Kidney capillary endothelial cell (primary cell): ENCODE measurements at places on chromosomes 6 and 20.

GRCh38 chr6:111484633-111484930 lies 1.6 kb upstream of the REV3L start:
- DNase-seq, result no peak

- DNase-seq, result no peak
Measured at GRCh38 chr6:18324706-18325042, 60.3 kb upstream of the DEK start.

- no peak for DNase-seq
Measured at GRCh38 chr6:149043476-149044130, 273.9 kb upstream of the TAB2 start.

DNA sequence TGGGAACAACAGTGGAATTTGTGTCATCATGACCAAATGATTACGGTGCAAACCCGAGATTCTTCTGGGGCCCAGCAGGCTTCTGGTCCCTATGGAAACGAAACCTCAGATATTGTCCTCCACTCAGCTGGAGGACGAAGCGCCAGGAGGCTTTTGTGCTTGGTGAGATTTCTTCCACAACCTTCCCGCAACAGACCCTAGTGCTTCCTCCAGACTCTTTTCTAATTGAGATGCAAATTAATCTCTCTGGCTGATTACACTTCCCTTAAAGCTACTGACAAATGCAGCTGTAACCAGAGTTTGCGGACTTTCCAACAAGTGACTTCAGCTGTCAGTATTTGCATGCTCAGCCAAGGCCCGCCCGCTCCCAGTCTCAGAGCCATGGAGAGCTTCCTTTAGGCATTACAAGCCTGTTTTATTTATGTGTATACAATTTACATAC lies 96.0 kb downstream of the INSM1 start:
- no peak for DNase-seq

DNA sequence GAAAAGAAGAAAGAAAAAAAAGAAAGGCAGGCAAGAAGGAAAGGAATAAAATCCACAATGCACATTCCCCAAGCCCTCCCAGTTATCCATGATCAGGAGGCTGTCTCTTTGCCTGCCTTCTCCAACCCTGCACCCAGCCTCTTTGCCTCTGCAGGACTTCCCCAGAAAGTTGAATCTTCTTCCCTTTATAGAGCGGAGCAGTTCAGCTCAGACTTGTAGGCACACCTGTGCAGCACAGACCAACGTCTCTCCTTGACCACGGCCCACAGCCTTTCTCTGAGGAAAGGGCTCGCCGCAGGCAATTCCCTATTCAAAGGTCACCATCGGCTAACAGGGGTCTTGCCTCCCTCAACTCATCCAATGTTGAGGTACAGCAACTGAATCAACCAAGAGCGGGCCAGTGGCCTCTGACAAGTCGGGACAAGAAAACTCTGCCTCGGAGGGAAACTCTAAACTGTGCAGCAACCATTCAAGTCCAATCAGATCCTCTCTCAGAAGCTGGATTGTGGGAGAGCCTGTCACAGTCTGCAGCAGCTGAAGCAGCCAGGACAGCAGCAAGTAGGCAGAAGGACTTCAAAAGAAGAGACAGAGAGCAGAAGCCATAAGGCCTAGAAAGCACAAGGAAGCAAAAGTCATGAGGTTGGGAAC lies 529.2 kb upstream of the JARID2 start:
- DNase-seq, result no peak

DNA sequence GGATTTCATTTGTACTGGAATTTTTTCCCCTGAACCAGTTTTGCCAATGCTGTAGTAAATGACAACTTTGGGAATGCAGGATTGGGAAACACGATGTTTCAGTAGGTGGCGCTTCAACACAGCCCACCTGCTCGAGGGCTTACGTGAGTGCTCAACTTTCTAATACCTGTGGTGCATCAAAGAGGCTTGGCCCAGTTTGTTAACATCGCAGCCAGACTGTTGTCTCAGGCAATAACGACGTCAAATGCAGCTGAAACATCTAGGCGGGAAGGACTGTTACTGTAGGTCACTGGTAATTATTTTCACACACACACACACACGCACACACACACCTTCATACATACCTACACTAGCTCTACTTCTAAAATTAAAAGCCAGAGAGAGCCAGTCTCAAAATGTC lies 815.5 kb upstream of the SLC35B3 start:
- DNase-seq, result no peak

DNA sequence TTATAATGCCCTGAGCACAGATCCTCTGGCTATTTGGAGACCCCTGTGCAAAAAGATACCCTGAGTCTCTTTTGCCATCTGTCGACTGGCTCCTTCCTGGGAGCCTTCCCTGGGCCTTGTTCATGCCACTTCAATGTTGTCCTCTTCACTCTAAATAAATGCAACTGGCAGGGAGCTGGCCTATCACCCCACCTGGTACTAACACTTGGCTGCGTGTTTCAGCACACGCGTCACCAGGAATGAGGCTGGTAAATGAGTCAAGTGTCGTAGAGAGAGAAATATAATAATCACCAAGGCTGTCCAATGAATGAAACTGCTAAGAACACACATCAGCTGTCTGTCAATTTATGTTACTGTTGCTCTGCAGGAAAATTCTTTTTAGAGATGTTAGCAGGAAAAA lies 374.6 kb upstream of the JARID2 start:
- no peak for DNase-seq
